ENCODE measurements at places on chromosomes 3 and 15.

GRCh38 chr15:56729561-56729960 is 3.7 kb downstream of the ZNF280D start:
- DNase-seq: no peak

GRCh38 chr3:78497021-78497420 is 1270.8 kb downstream of the ROBO1 start:
- DNase-seq: peak; percentile 58

DNA sequence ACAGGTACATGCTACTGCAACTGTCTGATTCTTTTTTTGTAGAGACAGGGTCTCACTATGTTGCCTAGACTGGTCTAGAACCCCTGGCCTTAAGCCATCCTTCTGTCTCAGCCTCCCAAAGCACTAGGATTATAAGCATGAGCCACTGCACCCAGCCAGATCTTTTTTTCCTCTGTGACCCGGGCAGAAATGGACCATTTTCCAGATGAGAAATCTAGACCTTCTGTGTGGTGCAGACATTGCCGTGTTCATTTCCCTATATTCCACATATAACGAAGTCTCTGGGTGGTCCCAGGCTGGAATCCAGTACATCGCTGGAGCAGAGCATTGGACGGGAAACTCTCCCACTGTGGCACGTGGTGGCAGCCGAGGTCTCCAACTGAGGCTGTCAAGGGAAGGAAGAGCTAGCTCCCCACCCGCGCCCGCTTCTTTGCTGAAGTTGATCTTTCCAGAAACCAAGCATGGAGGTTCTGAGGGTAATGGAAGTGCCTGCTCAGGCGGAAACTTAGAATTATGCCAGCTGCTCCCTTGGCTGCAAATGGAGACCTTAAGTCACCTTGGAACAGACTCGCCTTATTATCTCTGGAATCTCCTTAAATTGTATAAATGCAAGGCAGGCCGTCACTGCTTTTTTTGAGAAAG is 23.1 kb upstream of the TXNRD3 start:
- no peak for DNase-seq

GRCh38 chr3:31242026-31242960 is 290.4 kb upstream of the STT3B start:
- DNase-seq: no peak

- DNase-seq: no peak
These were observed 49.8 kb upstream of the ARL8B start for GRCh38 chr3:5072100-5072816.

DNA sequence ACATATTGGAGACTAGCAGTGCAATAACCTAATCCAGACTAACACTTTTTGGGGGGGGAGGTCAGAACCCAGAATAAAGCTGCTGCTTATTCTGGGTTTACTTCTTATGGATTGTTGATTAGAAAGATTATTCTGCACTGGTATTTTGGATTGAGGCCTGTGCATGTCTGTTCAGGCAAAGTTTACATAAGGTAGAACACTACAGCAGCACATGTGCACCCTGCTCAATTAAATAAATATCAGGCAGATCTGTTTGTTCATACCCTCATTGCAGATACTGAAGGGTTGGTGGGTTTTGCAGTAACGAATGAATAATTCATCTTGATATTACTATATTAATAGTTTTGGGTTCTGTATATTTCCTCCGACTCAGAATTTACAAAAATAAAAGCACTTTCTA is 19.1 kb downstream of the ARIH1 start:
- DNase-seq: no peak

- DNase-seq: no peak
These were observed 4.1 kb upstream of the COX17 start for GRCh38 chr3:119681279-119681678.

DNA sequence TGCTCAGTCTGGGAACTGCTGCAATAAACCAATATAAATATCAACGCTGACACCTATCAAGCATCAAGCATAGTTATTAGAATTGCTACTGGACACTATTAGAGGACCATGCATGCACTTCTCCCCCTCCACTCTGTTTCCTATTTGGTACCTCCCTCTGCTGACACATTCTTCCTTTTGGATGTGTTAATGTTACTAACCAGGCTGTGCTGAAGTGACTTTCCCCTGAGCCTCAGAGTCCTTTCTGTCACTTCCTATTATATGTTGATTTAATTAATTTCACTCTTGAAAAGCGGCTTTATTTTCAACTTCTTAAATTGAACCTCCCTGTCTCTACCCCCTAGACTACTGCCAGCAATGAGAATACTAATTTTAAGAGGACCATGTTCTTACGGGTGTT is 379.1 kb downstream of the MCTP2 start:
- DNase-seq: no peak

DNA sequence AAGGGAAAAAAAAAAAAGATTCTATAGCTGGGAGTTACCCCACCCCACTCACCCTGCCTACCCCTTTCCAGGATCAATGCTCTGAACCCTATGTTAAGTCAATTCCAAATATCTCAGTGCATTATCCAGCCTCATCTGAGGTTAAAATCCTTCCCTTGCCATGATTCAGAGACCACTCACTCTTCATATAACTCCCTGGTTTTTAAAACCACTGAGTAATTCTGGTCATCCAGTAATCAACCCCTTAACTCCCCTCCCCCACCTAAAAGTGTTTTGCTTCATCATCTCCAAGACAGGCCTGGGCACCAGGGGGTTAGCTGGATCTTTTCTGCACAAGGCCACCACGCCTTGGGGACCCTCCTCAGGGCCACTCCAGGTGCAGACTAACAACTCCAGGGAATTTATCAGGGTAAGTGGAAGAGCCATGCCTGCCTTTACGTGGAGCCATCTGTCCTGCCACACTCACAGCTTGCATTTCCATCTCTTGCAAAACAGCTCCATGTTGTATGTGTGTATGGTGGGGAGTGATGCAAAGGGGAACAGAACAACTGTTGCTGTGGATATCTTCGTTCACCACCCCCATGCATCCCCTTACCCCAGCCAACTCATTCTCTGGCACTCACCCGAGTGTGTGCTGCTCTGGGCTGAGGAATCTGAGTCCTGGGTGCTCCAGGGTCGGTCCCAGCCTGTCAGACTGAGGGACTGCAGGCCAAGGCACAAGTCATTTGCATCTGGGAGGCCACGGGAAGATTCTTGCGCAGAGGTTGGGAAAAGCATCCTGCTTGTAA is 30.7 kb upstream of the RPS17 start:
- DNase-seq: no peak

DNA sequence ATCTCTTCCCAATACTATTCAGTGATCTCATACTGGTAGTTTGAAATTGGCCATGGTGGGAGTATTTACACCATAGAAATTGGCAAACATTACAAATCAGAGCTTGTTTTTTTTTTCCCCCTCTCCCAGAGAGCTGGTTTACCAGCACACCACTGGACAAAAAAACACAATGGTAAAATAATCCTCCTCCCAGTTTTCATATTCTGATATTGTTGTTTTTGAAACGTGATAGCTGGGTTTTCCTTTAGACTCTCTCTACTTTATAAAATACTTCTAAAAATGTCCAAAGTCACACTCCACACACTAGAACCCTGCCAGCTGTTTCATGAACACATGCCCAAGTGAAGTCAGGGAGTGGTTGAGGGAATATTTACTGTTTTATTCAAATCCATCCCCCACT is 187.5 kb downstream of the DTWD1 start:
- no peak for DNase-seq

DNA sequence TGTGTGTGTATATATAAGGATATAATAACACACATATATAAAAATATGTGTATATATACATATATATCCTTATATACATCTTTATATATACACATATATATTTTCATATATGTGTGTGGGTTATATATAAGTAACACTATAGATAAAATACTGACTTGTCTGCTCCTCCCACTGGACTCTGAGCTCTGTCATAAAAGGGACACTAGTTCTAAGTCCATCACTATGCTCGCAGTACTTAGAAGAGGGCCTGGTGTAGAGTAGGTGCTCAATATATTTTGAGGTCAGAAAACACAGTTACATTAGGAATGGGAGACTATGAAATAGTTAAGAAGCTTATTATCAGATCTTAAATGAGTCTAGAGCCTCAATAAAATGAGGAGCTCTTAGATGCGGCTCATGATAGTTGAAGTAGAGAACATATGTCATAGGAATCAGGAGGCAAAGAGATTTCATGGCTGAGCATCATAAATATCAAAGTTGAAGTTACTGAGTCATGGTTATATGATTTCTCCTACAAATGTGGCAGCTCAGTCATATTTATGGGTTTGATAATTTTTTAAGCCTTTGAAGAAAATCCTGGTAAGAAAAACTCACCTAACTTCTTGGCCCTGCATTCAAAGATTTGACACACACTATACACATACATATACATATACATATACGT is 371.2 kb upstream of the THBS1 start:
- no peak for DNase-seq

DNA sequence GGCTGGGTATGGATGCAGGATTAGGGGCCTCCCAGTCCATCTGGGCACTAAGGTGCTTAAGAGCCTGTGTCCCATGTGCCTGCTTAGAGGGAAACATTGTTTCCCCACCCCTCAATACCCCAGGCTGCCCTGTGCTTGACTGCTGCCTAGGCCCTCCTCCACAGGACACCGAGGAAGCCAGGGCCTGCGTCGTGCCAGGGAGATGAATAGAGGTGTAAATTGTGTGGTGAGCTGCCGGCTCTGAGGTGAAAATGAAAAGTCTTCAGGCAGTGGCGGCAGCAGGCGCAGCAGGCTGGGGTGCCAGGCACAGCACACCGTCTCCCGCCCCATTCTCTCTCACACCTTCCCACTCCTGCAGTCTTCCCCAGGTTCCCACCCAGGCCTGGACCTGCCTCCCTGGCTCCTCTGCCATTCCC is 13.9 kb upstream of the GRM2 start:
- no peak for DNase-seq

DNA sequence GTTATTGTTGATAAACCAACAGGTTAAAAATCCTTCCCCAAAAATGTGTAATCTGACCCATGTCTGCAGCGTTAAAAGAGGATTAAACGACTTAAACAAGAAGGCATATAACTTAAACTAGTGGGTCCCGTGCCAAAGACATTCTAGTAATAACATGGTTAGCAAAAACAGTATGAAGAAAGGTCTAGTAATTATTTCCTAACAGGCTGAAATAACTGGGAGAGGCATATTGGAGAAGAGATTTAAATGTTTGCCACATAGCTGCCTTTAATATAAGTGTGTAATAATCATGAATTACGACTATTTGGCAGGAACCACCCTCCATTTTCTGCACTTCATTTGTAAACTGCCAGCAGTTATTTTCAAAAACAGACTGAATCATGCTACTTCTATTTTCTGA is 67.7 kb upstream of the CSPG5 start:
- DNase-seq: no peak

DNA sequence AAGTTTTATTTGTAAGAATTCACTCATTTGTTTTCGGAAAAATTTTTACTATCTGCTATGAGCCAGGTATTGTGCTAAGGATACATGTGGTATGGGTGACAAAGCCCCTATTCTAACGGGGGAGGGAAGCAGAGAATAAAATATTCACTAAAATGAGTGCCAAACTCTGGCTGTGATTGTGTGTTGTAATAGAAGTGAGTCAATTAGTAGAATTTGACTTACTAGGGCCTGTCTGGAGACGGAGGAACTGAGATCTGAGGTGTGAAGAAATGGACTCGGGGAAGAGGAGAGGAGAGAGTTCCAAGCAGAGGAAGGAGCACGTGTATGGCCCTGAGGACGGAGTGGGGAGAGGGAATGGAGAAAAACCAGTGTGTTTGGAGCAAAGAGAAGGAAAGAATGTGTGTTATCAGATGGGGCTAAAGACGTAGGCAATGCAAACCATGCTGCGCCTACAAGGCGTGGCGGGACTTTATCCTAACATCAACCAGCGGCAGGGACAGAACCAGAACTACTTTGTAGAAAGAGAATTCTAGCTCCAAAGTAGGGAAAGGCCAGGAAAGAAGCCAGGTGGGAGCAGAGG is 89.1 kb downstream of the OSBPL10 start:
- no peak for DNase-seq

GRCh38 chr3:5022187-5022965 is 43.1 kb downstream of the BHLHE40 start:
- DNase-seq: no peak

GRCh38 chr3:60431599-60431958 is 819.7 kb downstream of the FHIT start:
- DNase-seq: no peak

- DNase-seq: no peak
These were observed 37.3 kb downstream of the CACNA2D2 start for GRCh38 chr3:50466177-50466576.

DNA sequence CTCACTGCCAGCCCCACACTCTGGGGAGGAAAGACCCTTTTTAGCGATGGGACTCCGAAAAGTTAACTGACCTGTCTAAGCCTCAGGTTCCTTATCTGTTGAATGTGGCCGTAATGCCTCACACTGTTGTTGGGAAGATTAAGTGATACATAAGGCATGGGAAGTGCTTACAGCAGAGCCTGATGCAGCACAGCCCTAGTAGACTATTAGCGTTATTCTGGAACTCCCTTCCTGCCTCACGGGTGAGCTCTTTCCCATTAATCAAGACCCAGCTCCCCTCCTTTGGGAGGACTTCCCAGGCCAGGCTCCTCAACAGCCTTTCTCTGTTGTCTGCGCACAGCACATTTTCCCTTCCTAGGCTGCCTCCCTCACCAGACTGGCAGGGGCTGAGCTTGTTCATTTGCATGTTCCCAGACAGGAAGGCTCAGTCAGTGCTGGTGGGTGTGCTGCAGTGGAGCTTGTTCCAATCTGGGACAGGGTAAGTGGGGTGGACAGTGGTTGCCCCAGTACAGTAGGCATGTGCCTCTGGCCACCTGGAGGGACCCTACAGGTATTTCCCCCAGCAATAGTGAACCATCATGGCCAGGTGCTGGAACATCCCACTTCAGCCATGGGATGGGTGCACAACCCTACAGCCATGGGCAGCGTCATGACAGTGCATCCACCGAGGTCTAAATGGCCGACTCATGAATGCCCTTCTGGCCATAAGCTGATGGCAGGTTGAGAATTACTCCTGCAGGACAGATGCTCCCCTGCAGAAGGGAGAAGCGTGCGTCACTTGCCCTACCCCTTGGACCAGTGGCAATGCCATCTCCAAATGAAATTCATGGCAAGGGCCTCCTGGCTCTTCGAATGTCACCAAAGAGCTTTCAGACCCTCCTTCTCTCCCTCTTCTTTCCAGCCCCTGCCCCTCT is 5.8 kb upstream of the PSTPIP1 start:
- no peak for DNase-seq

GRCh38 chr3:137709011-137709601 is 55.0 kb upstream of the SOX14 start:
- peak; percentile 6 for DNase-seq

- DNase-seq: no peak
These were observed 31.6 kb downstream of the PIK3CB start for GRCh38 chr3:138803006-138803653.
